ENCODE measurements at places on chromosomes 7 and 10.

GRCh38 chr10:90286406-90286805 is 571.4 kb downstream of the HTR7 start:
- DNase-seq: no peak

- no peak for DNase-seq
These were observed 437.4 kb upstream of the GALNT17 start for GRCh38 chr7:70694434-70694970.

DNA sequence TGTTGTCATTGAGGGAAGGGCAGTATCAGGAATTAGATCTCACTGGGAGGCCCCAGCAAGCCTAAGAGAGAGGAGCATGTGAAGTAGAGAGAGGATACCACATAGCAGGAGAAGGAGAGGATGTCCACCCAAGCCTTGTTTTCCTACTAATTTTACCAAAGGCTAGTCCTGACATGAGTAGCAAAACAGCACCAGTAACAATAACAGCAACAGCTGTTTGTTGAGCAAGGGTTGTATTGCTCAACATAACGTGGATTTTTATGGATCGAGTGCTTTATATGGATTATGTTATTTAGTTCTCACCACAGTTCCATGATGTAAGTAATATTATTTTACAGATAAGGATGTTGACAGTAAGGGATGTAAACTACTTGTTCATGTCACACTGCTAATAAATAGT is 135.2 kb upstream of the DLX6 start:
- DNase-seq: no peak

GRCh38 chr10:129730993-129731325 is 233.1 kb downstream of the EBF3 start:
- no peak for DNase-seq

DNA sequence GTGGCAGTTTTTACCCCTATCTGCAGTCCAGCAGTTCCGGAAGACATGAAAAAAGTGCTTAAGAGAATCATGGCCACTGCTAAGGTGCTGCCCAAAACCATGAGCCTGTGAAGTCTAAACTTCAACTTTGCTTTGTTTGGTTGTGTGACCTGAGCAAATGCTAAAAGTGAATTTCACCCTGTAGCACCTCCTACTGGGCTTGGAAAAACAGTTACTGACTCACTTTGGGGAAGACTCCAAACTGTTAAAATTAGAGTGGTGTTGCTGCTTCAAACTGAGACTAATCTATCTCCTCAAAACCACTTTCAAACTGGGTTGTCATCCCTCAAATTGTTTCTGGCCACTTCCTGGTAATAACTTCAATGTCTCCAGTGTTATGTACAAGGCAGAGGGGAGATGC is 21.3 kb downstream of the MKX start:
- no peak for DNase-seq

DNA sequence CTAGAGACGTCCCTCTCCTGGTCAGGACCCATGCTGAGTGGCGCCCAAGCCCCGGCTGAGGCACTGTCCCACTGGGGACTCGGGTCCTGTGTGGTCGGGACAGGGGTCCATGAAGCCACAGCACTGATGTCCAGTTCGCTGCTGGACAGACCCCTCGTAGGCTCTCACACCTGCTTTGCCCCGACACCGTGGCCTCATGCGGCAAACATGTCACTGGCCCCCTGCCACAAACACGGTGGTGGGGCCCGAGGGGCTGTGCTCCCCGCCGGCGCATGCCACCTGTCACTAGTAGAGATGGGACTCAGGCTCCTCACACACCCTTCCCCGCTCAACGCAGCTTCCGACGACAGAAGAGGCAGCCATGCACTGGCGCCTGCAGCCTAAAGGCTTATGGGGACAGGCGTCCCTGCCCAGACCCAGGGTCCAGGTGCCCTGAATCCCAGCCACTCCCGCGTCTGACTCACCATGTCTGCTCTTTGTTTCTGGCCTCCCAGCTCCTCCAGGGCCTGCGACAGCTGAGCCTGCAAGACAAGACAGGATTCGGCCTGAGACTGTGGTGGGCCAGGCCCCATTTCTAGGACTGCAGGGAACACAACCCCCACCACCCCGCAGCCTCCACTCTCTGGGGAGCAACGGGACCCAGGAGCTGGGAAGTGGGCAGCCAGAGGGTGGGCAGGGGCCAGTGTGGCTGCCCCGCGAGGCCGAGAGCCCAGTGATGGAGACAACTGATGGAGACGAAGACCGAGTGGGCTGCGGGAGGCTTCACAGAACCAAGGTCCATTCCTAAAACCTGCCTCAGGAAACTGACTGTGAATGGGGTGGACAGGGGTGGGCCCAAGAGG is 230.9 kb downstream of the MAD1L1 start:
- DNase-seq: no peak

DNA sequence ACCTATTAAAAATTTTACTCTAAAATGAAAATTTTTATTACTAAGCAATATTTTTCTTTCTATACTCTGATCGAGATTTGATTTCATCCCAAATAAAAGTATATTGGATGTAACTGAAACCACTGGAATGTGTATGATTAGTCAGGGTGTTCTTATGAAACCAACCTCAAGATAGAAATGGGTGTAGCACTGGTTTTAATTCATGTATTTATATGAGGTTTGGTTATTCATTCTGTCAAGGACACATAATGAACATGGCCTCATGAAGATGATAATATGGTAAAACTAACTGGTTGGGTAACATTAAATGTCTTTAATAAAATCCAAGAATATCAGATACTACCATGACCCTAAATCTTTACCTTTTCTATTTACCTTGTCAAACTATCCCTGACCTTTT is 197.7 kb downstream of the SEMA3A start:
- DNase-seq: no peak

GRCh38 chr10:15335508-15335907 is 35.6 kb downstream of the FAM171A1 start:
- no peak for DNase-seq

DNA sequence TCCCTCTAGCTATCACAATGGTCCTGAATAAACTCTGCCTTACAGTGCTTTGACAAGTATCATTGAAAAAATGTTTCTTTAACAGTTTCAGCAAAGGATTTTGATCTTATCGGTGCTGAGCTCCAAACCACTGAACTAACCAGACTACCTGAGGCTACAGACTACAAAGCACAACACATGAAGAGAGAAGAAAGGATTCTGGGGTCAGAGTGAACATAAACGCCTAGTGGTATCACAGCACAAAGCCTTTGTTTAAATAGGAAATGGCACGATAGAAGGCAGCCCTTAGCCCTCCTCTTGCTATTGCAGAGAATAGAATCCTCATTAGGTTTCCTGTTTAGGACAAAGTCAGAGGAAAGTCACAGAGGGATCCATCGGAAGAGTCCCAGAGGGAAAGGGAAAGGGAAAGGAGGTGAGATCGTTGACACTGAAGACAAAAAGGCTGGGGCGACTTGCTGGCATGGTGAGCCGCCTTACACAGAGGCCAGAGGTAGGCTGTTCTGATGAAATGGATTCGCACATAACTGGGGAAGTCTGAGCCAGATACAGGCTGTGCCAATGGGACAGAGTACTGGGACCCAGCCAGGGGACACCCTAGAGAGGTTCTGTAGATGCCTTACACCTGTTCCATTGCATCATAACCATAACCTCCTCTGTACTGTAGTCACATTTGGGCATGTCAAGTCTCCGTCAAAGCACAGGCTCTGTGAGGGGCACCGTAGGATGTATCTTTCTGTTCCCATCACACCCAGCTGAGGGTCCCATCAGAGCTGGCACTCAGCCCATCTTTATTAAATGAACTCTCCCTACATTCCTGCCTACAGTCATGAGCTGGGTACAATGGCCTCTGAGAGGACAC is 71.5 kb downstream of the XPNPEP1 start:
- DNase-seq: no peak

DNA sequence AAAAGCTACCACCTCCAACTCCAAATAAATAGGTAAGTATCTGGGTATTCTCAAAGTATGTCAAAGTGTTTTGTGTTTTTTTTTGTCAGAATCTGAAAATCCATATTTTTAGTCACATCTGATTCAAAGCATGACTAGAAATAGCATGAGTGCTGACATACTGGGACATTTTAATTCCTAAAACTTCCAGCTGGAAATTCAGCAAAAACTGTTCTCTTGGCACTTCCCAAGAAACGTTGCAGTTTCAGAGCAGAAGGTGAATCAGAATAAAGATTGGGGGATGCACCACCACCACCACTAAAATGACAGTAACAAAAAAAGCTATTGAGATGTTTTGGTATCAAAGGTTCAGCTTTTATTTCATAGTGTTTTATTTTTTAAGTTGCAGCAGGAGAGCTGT is 724.6 kb upstream of the CELF2 start:
- DNase-seq: no peak

DNA sequence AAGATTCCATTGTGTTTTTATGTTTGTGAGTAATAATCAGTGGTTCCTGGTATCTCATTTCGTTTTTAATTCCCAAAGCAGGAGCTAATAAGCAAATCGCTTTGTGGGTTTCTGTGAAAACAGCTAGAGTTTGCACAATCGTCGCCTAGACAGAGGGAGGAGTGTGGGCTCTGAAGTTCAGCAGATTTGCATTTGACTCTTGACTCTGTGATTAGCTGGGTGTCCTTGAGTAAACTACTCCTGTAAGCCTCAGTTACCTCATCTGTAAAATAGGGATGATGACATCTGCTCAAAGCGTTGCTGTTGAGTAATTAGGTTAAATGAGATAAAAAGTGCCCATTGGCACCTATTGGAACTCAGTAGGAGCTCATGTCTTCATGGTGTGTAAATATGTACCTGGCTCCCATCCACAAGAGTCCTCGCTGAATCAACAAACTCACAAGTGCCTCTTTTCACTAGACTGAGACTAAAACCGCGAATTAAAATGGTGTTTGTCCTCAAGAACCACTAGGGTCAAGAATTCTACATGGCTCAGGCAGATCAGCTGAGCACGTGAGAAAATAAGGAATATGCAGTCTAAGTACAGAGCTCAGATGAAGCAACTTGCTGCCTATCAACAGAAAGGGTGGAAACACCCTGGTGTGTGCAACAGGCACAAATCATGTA is 385.8 kb upstream of the C7orf33 start:
- DNase-seq: peak; percentile 60

DNA sequence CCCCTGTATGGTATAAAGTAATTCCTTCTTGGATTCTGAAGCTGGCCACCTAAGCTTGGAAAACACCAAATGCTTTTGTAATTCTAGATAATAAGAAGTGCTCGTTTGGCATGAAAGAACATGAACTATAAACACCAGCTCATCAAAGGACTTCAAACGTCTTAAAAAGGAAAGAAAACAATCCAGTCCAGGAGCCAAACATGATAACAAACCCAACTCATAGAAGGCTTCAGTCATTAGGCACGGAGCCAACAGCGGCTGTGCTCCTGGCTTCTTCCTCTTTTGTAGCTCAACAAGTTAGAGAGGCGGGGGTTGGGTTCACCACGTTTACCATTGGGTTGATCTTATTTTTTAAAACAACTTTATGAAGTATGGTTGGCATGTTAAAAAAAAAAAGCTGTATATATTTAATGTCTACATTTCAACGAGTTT is 56.4 kb upstream of the ECHDC3 start:
- peak; percentile 39 for DNase-seq

DNA sequence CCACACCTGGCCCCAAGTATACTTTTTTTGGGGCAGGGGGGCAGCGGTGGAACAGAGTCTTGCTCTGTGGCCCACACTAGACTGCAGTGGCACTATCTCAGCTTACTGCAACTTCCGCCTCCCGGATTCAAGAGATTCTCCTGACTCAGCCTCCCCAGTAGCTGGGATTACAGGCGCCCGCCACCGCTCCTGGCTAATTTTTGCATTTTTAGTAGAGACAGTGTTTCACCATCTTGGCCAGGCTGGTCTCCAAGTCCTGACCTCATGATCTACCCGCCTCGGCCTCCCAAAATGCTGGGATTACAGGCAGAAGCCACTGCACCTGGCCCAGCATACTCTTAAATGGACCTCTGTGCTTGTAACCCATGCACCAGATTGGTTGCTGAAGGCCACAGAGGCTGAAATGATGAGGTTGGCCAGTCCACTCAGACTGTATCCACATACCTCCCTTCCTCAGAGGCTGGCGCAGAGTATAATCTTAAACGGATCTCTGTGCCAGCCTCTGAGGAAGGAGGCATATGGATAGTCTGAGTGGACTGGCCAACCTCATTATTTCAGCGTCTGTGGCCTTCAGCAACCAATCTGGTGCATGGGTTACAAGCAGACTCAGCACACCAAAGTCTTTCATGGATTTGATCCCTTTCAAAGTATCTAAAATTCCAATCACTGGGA is 3.0 kb downstream of the CALN1 start:
- no peak for DNase-seq

- no peak for DNase-seq
These were observed 336.0 kb downstream of the ADARB2 start for GRCh38 chr10:1401071-1401965.

- peak; percentile 42 for DNase-seq
These were observed 100.3 kb upstream of the SVIL start for GRCh38 chr10:29734962-29735627.

- no peak for DNase-seq
These were observed 37.1 kb downstream of the MXI1 start for GRCh38 chr10:110244550-110244949.

DNA sequence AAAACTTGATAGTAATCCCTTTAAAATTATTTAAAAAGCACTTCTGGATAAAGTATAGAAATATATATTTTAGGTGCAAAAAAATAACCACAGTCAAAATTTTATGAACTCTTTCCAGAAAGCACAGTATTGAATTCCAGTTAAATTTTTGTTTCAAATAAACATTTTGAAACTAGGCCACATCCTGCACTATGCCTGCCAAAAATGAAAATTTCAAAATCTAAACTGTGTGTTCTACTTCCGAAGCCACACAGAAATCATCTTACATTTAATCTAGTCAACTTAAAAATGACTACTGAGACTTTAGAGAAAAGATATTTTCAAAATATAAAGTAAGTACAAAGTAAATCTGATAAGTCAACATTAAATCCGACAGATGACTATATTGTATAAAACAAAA is 50.0 kb downstream of the MAGI2 start:
- DNase-seq: no peak

DNA sequence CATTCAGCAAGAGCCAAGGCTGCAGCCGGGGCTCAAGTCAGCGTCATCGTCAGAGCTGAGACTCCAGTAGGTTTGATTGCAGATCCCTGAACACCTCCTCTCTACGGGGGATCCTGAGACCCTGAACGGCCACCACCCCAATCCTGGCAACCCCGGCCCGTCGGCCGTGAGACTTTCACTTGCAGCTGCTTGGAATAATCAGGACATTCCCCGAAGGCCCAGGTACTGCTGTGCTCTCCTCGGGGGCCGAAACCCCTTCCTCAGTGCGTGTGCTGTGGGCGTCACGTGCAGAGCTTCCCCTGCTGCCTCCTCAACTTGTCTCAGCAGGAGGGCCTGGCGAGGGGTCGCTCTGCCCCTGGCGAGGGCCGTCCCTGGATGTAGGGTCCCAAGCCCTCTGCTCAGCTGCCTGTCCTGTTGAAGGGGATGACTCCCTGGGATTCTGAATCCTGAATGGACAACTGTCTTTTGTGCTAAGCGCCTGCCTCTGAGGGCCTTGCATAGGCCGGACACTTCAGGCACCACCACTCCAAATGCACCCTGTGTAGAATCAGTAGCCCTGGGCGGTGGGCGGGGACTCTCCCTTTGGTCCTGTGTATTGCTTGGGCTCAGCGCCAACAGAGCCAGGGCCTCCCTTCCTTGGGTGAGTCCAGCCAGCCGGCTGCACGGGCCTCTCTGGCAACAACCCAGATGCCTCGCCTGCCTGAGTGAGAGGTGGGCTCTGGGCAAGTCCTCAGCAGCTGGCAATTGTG is 63.8 kb upstream of the EBF3 start:
- DNase-seq: no peak
